Right renal cortex interstitium (tissue), 3 donors: ENCODE measurements at places on chromosomes 5 and 9.

- no peak for DNase-seq
Observed at GRCh38 chr9:82183181-82183860, 194.7 kb downstream of the SPATA31D1 start.

- no peak for DNase-seq
Observed at GRCh38 chr5:111930905-111931461, 174.0 kb upstream of the NREP start.

- DNase-seq = no peak
Observed at GRCh38 chr5:143605403-143606005, 202.0 kb upstream of the NR3C1 start.

DNA sequence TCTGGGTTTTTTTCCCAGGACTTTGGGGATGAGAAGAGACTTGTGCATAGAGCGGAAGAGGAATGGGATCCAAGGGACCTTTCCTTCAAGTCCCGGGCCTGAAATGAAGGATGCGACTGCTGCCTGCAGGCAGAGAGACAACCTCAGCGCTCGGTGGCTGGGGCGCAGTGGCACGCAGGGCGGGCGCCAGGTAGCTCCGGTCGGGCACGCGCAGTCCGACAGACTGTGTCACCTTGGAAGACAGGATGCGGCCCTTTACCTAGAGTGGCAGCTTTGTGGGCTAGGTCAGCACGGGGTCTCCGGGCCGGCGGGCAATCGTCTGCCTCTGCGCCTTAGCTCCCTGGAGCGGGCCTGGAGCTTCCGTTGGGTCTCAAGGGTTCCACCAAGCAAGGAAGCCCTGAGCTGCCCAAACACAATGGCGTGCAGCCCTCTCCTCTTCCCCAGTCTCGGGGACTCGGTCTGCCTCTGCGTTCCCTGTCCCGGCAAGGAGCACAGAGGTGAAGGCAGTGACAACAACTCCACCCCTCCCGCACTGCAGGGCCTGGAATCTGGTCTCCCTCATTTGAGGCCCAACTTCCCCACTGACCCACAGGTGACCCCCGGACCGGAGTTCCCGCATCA, 6.0 kb downstream of the BARX1 start:
- DNase-seq = no peak

DNA sequence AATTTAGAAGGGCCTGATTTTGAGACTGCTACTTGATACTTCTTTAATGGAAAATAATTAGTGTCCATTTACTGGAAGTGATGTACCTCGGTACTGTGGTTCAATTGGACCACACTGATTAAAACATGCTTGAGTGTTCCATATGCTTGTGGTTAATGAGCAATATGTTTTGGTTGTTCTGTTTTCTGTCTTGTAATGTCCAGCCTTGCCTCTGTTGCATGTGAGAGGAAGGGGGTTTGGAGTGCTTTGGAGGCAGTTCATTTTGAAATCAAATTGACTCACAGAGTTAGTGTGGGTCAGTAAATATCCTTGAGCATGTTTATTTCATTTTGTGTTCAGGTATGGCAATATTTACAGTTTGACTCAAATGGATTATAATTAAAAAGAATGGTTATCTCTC, 334.4 kb downstream of the ARHGEF28 start:
- no peak for DNase-seq
